ENCODE measurements at places on chromosomes 4 and X.

- DNase-seq, result peak; percentile 61
Measured at GRCh38 chr4:121696170-121696580, 605 bp downstream of the ANXA5 start.

- no peak for DNase-seq
Measured at GRCh38 chr4:4349867-4350266, 37.0 kb upstream of the NSG1 start.

DNA sequence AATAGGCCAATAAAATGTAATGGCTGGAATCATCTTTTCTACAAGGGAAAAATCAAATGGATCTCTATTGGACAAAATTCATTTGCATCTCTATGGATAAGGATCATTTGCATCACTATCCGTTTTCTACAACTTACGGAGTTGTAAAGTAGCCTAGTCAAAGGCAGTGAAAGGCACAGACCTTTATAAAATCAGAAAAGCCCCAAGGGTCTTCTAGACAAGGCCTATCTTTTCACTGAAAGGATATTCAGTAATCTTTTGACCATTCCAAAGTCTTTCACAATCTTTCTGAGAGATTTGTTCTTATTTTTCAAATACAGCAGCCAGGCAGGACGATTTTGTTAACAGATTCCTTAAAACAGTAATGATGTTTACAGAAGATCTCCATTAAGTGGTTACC lies 119.5 kb upstream of the JADE1 start:
- no peak for DNase-seq

- peak; percentile 56 for DNase-seq
Measured at GRCh38 chrX:132489578-132490419, 961 bp upstream of the MBNL3 start.

- no peak for DNase-seq
Measured at GRCh38 chr4:61770456-61770855, 570.3 kb downstream of the ADGRL3 start.

DNA sequence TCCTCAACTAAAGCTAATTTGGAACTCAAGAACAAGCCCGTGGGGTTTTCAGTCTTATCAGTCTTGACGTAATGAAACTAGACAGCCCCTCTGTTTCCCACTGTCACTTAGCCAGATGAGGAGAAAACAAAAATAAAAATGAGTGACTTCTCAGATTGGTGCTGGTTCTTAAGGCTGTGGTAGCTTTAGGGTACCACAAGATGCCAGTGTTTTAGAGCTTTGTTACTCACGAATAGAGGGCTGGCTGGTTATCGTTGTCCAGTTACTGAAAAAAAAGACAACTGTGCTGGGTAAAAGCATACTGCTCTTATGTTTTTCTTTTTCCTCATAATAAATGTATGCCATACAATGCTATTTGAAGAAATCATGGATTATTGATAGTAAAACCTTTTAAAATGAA lies 796.7 kb downstream of the RAPGEF2 start:
- no peak for DNase-seq

DNA sequence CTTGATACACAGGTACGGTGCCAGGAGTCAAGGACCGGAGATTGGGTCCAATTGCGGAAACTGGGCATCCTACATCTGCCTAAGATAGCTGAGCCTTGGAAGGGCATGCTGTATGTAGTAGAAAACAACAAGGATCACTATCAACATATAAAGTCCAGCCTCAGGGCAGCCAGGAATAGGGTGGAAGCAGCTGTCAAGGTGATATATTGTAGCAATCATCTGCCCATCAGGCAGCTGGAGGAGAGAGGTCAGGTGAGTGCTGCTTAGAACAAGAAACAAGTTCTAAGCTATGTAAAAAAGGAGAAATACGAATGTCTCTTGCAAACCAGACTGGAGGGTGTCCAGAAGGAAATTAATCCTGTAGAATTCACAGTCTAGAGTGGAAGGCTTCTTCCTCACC lies 34.8 kb downstream of the KCNE5 start:
- DNase-seq, result no peak

- no peak for DNase-seq
Measured at GRCh38 chrX:126770179-126770578, 49.4 kb upstream of the PRR32 start.

- no peak for DNase-seq
Measured at GRCh38 chr4:38366456-38366855, 297.5 kb upstream of the KLF3 start.

GRCh38 chrX:44470816-44471215 lies 71.8 kb downstream of the FUNDC1 start:
- no peak for DNase-seq

- no peak for DNase-seq
Measured at GRCh38 chr4:185332575-185333464, 62.9 kb downstream of the LRP2BP start.

DNA sequence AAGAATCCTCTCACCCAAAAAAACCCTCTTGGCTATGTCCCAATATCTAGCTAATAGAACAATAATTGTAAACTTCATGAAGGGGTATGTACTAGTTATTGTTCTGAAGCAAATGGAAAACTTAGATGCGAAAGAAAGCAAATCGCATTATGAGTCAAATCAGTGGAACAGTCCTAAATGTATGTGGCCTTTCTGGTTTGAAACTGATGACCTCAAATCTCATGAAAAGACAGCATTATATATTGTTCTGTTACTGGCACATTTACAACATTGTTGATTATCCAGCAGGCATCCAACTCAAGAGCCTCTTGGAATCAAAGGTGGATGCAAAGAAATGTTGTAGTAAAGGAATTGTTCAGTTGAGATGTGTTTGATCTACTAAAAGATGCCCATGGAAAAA lies 34.7 kb downstream of the CSN3 start:
- no peak for DNase-seq

GRCh38 chrX:151985531-151985930 lies 11.1 kb upstream of the GABRE start:
- DNase-seq, result no peak

DNA sequence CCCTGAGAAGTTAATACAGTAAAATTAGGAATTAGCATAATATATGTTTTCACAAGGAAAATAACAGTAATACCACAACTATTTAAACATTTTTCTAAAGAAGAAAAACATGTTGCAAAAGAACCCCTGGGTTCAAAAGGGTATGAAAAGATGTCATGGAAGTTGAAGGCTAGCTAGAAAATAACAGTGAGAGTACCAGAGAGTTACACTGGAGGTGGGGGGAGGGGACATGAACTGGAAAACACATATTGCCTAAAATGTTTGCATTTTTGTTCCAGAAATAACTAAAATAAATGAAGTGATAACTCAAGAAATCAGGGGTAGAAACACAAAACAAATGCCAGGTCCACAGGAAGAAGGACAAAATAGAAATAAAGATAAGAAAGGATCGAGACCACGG lies 336.6 kb upstream of the MAD2L1 start:
- DNase-seq, result no peak

- DNase-seq, result no peak
Measured at GRCh38 chr4:158020734-158021346, 152.0 kb downstream of the GASK1B start.

DNA sequence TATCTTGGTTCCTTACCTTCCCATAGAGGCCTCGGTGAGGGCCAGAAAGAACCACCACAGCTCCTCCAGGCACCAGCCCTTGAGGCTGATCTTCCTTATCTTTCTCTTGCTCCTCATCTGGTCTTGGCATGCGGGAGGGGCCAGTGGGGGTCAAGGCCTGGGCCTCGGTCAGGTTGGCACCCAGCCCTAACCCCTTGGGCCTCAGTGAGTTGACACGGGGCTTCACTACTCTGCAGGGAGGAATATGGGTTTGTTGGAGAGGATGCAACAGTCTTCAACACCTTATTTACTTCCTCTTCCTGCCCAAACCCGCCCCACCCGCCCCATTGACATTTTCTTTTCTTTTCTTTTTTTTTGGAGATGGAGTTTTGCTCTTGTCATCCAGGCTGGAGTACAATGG lies 6.0 kb downstream of the GPKOW start:
- no peak for DNase-seq

- no peak for DNase-seq
Measured at GRCh38 chr4:23202712-23203247, 510.0 kb downstream of the GBA3 start.

GRCh38 chr4:38572793-38573192 lies 91.2 kb upstream of the KLF3 start:
- no peak for DNase-seq

DNA sequence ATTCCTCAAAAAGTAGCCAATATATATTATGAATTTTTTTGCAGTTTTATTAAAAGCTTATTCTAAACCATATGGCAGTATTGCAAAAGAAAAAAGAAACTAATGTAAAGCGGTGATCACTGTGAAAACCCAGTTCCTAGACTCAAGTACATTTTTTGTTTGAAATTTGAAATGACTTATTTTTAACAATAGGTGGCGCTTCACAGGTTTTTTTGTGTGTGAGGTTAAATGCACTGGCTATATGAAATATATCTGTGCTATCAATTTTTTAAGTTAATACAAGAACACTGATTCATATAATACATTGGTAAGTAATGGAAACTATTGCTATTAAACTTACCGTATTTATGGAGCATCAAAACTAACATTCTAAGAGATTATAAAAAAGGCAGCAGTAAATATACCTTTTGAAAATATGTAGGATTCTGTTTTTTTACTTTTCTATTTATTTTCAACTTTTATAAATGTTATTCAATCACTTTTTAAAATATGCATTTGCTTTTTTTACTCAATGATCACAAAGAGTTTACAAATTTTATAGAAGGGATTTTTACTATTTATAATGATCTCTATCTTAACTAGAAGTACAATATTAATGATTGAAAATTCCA lies 5.6 kb upstream of the SPRY1 start:
- no peak for DNase-seq

- no peak for DNase-seq
Measured at GRCh38 chr4:79512363-79512762, 104.3 kb upstream of the GK2 start.

DNA sequence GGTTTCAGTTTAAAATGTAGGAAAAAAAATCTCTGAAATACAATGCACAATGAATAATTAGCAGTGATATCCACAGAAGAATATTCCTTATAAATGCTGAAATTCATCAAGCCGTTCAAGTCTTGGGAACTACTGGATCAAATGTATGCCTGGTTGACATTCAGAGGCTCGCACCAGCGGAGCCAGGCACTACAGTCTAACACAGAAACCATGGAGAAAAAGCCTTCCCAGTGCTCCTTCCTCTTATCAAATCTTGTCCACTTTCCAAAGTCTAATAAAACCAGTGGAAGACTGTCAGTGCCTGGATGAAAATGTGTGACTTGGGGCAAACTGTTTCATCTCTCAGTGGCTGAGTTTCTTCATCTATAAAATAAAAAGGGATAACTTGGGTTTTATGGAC lies 35.9 kb downstream of the CENPU start:
- no peak for DNase-seq

- DNase-seq, result no peak
Measured at GRCh38 chr4:89899152-89899551, 4.5 kb downstream of the MMRN1 start.

Data from ecto neural progenitor cell (in vitro differentiated cells).